ENCODE measurements at places on chromosomes 11 and 22.
A peak's percentile ranks its signal among the peaks of the same experiment; 100 is the strongest.

DNA sequence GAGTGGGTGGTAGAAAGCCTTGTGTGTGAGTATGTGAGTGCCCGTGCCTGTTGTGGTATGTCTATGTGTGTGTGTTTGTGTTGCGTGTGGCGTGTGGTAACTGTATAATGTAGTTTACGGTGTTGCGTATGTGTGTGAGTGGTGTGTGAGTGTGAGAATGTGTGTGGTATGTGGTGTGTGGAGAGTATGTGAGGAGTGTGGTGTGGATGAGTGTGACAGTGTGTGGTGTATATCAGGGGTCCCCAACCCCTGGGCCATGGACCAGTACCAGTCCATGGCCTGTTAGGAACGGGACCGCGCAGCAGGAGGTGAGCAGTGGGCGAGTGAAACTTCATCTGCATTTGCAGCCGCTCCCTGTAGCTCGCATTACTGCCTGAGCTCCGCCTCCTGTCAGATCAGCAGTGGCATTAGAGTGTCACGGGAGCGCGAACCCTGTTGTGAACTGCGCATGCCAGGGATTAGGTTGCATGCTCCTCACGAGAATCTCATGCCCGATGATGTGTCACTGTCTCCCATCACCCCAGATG lies 5.7 kb downstream of the UPK3A start:
- peak; percentile 6 for DNase-seq

DNA sequence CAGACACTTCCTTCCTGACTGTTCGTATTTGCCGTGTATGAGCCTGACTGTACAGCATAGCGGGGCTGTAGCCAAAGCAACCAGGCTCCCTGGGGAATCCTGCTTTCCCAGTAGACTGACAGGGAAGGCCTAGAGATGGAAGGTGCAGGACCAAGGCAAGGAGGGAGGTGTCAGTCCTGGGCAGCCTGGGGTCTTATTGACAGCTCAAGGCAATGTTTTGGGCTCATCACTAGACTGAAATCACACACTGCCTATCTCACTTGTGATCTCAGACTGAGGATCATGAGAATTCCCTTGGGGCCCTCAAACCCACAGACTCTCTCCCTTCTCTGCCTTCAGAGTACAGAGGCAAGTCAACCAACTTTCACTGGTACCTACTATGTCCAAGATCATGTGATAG lies 346.8 kb upstream of the NARS2 start:
- no peak for DNase-seq

DNA sequence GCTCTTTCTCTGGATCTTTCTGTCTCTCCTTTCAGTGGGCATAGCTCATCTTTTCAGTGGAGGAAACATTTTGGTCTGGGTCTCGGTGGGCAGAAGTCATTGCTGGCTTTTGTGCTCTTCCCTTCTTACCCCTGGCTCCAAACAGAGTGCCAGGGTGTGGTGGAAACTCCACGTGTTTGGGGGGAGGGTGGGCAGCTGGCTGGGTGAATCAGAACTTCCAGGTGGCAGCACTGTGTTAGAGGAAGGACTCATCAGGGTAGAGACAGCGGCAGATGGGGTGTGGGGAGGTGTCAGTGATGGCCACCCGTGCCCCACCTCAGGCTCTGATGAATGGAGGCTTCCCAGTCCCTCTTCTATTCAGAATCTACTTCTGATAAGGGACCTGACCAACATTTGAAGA lies 114.0 kb downstream of the GRIK4 start:
- no peak for DNase-seq

- DNase-seq: no peak
Measured at GRCh38 chr11:18618342-18619025, 15.7 kb downstream of the SPTY2D1 start.

DNA sequence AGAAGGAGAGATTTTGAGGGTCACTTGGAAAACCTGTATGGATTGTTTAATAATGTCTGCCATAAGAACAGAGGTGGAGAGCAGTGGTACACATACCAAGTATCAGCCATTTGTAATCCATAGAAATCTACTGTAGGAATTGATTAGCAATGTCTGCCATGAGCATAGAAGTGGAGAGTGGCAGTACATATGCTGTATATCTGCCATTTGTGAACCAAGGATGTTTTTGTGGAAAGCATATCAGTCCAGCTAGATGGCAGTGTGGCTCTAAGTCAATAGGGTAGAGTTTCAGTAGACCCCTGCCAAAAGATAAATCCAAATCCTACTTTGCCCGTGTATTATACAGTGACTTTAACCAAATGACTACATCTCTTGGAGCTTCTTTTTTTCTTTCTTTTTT lies 82.9 kb upstream of the SEZ6L start:
- DNase-seq: no peak

GRCh38 chr11:19428206-19429002 lies 187.7 kb upstream of the E2F8 start:
- DNase-seq: peak; percentile 39

- no peak for DNase-seq
Measured at GRCh38 chr11:14544611-14545010, 24.4 kb upstream of the PSMA1 start.

GRCh38 chr11:47994417-47994816 lies 14.1 kb downstream of the PTPRJ start:
- DNase-seq: no peak

DNA sequence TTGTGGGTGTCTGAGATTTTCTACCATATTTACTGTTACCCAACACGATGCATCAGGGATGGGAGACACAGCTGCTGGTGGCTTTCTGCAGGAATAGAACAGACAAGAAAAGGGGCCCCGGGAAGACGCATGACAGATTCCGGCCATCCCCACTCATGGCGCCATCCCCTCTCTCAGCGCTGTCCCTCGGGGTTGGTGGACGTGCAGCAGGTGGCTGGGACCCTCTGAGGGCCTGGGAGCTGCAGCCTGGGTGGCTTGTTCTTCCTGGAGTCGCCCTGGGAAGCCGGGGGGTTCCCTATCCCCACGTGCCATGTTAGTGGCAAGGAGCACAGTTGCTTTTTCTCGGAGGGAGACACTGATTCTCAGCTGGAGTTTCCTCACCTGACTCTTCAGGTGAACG lies 1123.3 kb downstream of the BRD1 start:
- DNase-seq: no peak

All from DMS79 (cell line).